ENCODE measurements at places on chromosomes 7 and 10.

GRCh38 chr7:114821030-114821900, 100.6 kb upstream of the MDFIC start:
- DNase-seq: no peak

DNA sequence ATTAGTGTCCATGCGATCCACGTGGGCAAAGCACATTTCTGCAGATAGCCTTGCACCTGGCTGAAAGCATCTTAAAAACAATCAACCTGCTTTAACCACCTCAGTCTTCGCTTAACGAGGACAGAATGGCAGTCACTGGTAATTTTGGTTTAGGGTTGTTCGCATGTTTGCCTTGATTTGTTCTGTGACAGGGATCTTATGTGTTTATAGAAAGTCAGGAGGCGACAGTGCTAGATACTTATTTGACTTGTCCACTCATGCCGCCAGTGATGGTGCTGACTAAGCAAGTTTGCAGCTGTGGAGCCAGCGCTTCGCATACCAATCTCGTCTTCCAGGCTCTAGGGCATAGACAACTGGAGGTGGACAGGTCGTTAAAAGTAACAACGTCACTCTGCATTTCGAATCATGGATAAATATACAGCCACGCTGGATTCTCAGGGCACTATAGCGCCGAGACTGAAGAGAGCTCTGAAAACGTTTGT, 1.2 kb upstream of the TMEM243 start:
- no peak for DNase-seq

DNA sequence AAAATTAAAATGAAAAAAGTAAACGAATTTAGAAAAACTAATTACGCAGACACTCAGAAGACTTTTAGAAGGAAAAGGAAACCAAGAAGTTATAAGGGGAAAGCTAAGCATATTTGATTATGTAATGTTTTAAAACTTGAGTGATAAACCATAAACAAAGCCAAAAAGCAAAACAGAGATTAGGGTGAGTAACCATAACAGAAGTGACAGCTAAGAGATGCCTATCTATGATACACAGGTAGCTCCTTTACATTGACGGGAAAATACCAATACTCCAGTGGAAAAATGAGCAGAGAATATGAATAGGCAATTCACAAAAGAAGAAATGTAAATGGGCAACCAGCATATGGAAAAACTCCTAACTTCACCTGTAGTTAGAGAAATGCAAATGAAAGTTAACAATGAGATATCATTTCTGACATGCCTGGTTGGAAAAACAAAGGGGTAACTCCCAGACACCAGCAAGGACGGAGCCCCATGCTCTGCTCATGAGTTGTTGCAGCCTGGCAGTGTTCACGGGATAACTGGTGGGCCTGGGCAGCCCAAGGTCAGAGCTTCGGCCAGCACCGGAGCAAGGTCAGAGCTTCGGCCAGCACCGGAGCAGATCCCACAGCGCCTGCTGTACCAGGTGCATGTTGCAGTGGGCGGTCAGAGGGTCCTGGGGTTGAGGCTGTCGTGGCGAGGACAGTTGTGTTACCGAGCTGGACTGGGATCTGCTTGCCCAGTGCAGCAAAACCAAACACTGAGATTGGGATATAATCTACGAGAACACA, 58.9 kb downstream of the ALOX5 start:
- DNase-seq: no peak

DNA sequence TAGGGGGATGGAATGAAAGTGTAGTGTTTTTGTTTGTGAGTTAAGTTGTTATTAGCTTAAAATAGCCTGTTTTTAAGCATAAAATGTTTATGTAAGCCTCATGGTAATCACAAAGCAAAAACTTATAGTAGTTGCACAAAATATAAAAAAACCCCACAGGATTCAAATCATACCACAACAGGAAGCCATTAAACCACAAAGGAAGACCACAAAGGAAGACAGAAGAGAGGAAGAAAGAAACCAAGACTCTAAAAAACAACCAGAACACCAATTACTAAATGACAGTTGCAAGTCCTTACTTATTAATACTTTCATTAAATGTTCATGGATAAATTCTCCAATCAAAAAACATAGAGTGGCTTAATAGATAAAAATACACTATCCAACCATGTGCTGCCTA, 63.6 kb downstream of the ANKRD7 start:
- no peak for DNase-seq

GRCh38 chr7:157644946-157645345, 308.1 kb downstream of the DNAJB6 start:
- DNase-seq: no peak

DNA sequence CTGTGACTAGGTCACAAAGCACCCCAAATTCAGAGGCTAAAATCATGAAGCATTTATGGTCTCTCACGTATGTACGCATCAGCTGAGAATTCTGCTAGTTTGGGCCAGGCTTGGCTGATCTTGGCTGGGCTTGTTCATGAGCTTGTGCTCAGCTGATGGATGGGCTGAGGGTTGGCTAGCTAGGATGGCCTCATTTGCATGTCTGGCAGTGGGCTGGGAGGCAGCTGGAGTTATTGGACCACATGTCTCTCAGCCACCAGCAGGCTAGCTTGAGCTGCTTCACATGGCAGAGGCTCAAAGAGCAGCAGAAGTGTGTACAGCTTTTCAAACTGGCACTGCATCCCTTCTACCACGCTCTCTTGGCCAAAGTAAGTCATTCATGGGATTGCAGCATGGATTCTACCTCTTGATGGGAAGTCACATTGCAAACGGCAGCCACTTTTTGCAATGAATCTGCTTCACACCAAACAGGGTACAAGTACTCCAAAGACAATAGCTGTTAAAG, 770.3 kb downstream of the TYW1 start:
- DNase-seq: no peak

DNA sequence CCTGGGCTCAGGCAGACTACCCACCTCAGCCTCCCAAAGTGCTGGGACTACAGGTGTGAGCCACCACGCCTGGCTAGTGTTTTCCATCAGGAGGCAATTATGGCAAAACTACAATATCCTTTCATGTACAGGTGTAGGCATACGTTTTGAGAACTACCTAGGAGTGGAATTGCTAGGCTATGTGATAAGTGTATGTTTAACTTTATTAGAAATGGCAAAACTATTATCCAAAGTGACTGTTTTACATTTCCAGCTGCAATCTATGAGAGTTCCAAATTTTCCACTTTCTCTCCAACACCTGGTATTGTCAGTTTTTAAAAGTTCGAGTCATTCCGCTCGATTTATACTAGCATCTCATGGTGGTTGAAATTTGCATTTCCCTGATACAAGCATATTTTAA, 59.0 kb downstream of the ZMYND11 start:
- no peak for DNase-seq

DNA sequence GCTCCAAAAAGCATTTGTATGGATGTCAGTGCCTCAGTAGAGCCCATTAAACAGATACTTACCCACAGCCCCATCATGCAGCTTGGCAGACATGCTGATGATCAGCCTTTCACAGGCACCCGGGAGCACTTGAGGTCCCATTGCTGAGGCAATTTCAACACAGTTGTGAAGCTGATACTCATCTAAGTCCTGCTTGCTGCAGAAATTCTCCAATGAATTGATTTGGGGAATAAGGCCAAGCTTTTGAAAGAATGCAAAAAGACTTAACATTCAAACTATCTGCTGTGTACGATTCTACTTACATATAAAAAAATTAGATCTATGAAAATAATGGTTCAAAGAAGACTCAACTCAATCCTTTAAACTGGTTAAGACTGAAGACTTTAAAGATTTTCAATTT, 60.5 kb downstream of the LAMB4 start:
- no peak for DNase-seq

DNA sequence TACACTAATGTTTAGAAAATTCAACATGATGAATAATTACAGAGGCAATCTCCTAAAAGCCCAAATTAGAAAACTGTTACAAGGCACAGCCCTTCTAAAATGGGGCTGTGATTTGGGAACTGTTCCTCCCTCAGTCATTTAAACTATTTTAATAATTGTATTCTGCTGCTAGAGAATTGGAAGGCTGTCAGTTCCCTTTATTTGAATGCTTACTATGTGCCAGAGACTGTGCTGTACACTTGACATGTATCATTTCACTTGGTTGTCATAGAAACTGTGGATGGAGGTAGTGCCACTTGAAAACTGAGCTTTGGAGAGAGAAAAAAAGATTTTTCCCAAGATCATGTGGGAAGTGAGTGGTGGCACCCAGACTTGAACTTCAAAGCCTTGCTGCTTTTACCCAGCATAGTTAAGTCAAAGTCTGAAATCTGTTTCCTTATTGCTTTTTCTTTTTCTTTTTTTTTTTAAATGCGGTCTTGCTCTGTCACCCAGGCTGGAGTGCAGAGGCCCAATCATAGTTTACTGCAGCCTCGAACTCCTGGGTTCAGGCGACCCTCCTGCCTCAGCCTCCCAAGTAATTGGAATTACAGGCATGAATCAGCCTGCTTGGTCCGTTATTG, 23.6 kb downstream of the UBE2D1 start:
- DNase-seq: no peak

GRCh38 chr7:108030516-108030915, 27.6 kb upstream of the LAMB1 start:
- DNase-seq: no peak

- DNase-seq: no peak
Observed at GRCh38 chr7:665736-666453, 60.6 kb upstream of the DNAAF5 start.

DNA sequence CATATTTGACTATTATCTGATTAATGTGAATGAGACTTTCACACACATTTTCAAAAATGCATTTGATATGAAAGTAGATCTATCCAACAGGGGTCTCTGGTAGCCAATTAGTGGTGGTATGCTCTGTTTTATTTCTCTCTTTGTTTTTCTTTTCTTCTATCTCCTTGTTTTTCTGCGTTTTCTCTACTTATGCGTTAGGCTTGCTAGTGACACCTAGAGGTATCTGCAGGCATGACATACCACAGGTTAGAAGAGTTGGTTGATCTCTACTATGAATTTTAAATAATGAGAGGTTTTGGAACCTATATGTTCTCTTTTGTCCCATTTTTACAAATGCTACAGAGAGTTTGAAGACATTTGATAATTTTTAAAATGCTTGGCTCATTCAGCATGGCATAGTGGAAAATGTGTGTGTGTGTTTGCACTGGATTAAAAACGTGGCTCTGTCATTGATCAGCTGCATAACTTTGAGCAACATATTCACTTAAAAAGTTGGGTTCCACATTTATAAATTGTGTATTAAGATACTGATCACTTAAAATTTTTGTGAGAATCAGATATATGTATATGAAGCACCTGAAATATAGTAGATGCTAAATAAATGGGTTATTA, 28.1 kb upstream of the PLXDC2 start:
- no peak for DNase-seq

GRCh38 chr7:129006636-129007414, 48.1 kb downstream of the TNPO3 start:
- no peak for DNase-seq

- no peak for DNase-seq
Observed at GRCh38 chr10:118725886-118726500, 28.8 kb downstream of the CACUL1 start.

DNA sequence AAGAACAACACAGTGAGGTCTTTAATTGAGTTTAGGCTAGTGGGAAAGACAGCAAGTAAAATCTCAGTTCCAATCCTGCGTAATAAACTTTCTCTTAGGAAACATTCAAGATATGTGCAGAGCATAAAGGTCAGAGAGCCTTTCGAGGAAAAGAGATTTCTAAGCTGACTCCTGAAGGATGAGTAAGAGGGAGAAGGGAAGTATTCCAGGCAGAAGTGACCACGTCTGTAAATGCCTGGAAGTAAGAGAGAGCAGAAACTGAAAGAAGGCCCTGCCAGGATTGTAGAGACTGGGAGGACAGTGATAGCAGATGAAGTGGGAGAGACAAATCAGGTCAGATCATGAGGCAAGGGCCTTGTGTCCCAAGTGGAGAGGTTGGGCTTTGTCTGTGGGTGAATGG, 41.8 kb downstream of the PNLIPRP3 start:
- DNase-seq: no peak

- no peak for DNase-seq
Observed at GRCh38 chr7:149261316-149261828, 624 bp upstream of the ZNF783 start.

- DNase-seq: peak; percentile 13
Observed at GRCh38 chr7:129169171-129169671, 19.2 kb upstream of the SMO start.

GRCh38 chr7:20794676-20795075, 8.0 kb upstream of the SP8 start:
- no peak for DNase-seq

- no peak for DNase-seq
Observed at GRCh38 chr7:113628948-113629847, 289.6 kb downstream of the PPP1R3A start.

DNA sequence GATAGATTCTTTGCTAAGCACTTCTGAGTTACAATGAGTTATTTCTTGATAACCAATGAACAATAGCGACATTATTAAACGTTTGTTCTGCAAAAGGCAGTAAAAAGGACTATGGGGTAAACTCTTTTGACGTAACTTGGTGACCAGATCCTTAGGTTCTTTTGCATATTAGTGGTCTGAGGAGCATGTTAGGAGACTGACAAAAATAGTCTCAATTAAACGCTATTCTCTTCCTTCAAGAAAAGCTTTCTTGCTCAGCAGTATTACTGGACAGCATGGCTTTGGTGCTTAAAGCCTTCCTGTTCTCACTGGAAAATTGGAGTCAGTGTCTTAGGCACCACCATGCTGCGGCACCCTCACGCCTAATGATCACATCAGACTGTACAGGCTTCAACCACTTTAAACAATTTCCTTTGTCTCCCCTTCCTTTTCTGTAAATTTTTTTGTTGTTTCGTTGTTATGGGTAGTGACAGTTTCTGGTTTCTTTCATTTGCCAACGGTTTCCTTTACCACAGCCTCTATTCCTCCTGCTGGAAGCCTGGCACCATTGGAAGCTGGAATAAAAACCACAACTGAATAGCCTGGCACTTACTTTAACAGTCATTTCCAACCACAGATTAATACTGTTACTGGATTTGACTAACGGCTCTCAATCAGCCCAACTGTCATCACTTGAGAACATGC, 49.2 kb upstream of the FAM133B start:
- no peak for DNase-seq

DNA sequence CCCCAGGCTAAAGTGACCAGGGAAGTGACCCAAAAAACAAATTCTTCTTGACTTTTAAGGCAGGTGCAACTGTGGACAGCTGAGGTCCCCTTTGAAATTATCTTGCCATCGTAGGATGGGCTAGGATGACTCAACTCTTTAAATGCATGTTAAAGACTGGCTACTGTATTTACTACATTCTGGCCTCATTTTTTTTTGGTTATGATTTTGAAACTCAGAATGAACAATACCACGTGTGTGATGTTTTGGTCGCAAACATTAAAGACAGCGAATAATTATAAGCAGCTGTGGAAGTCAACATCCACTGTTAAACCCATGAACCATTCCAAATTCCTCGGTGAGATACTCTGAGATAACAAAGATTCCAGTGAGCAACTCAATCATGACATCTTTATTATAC, 1.2 kb upstream of the SLC13A4 start:
- DNase-seq: no peak

- DNase-seq: no peak
Observed at GRCh38 chr7:114279901-114280300, 134.7 kb upstream of the FOXP2 start.

Measured in activated T-helper 1 cell treated with Interleukin-2 at 50 U/mL for 16 hours (primary cell).